ENCODE measurements at places on chromosomes 16 and 17. TPM values are rescaled to one million over a fixed set of nuclear protein-coding genes. Genes with fewer than 3 reads are reported as not detected.
A peak's percentile ranks its signal among the peaks of the same experiment; 100 is the strongest.

GRCh38 chr16:75477680-75478473, 13.4 kb upstream of the TMEM170A start:
- DNase-seq, result no peak

GRCh38 chr17:7854078-7854777, 638 bp upstream of the TMEM88 start:
- no peak for DNase-seq

DNA sequence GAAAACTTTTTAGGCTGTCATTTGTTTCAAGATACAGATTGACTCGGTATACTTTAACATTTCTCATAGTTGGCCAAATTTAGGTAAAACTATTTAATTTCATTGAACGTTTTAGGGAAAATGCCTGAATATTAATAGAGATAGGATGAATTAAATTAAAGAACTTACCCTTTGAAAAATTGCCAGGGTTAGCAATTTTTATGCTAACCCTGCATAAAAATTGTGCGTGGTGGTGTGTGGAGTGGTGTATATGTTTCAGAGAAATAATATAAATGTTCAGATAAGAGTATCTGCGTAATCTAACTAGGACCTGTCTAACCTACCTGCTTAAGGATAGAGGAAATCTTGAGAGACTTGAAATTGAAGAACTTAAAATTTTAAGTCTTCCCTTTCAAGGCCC, 21.4 kb downstream of the NF1 start:
- no peak for DNase-seq

DNA sequence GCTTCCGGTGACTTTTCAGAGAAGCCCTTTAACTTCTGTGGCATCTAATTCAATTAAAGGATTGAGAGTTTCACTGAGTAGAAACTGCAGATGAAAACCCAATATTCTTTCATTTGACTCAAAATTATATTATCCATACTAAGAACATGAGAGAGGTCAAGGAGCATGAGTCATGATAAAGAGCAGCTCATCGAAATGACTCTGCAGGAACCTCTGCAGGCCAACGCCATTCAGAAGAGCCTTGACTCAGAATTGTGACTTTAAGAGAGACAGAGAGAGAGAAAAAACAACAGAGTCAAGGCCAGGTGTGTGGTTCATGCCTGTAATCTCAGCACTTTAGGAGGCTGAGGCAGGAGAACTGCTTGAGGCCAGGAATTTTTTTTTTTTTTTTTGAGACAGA, 417.2 kb upstream of the XYLT1 start:
- no peak for DNase-seq

GRCh38 chr17:79912552-79913330, 73.5 kb upstream of the CBX4 start:
- no peak for DNase-seq

GRCh38 chr16:72853575-72854266, 194.2 kb downstream of the ZFHX3 start:
- DNase-seq, result no peak

GRCh38 chr17:40110026-40110845, 9.8 kb upstream of the NR1D1 start:
- no peak for DNase-seq

DNA sequence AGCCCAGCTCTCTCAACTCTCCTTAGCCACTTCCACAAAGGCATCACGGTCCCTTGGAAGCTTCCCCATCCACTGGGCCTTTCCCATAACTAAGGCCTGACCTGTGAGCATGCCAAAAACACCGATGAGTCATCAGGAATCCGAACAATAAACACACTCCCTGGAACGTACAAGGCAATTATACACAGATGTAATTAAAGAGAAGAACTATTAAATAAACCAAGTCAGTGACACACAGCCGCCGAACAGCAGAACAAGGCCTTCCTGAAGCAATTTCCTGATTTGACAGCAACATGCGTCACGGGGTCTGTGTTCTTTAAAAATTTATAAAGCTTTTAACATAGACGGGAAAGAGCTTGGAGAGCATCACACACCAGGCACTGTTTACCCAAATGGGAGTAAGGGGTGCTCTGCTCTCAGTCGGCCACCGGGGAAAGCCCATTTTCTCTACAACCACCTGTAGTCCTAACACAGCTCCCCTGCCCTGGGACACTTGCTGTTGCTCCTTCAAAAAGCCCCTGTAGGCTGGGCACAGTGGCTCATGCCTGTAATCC, 29.4 kb downstream of the COG7 start:
- DNase-seq, result peak; percentile 53

The C17orf100 gene
- 0.32 TPM for total RNA-seq

The CACNB1 gene
- 3.6 TPM for total RNA-seq

The SMIM5 gene
- total RNA-seq, result not detected

The MEFV gene
- total RNA-seq, result 0.17 TPM

The GLTPD2 gene
- not detected for total RNA-seq
